ENCODE measurements at places on chromosomes 2 and 18. TPM values are rescaled to one million over a fixed set of nuclear protein-coding genes. Genes with fewer than 3 reads are reported as not detected.

The NOSTRIN gene
- total RNA-seq = 8.9 TPM

The ACVR1C gene
- 0.59 TPM for total RNA-seq

The SLC11A1 gene
- 6.4 TPM for total RNA-seq

The PLB1 gene
- total RNA-seq = 2.0 TPM

The CACNB4 gene
- total RNA-seq = 0.67 TPM

The TGFA gene
- total RNA-seq = 0.73 TPM

DNA sequence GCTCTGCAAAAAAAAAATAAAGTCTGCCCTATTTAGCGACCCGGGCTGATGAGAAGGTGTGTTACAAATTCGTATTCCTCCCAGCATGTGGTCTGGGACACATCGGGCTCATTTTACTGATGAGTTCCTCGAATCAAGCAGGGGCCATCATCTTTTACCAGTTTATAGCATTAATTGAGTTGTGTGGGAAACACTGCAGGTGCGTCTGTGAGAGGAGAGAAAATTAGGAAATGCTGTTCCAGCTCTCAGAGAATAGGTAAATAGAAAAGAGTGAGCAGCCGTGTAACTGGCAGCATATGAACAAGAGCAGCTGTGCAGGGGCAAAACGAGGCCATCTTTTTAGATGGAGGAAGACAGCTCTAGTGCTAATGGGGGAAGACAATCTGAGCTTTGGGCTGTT lies 216.7 kb downstream of the SETBP1 start:
- no peak for DNase-seq

DNA sequence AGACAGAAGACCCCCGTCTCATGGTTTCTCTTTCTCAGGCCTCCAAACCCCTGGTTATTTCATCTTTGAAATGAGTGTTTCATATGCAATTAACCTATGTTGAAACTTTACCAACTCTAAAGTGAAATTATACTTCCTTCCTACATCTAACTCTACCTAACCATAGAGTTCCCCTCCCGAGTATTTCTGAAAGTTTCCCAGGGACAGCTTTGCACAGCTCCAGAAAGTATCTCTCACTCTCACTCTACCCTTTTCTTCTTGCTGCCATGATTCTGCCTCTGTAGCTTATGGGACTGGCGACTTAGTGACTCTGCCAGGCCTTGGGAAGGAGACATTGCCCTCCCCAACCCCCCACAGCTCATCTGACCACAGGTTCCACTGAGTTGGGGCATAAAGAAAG lies 107.9 kb downstream of the B3GNT2 start:
- no peak for DNase-seq

- no peak for DNase-seq
Observed at GRCh38 chr18:48939205-48940097, 11.3 kb downstream of the SMAD7 start.

DNA sequence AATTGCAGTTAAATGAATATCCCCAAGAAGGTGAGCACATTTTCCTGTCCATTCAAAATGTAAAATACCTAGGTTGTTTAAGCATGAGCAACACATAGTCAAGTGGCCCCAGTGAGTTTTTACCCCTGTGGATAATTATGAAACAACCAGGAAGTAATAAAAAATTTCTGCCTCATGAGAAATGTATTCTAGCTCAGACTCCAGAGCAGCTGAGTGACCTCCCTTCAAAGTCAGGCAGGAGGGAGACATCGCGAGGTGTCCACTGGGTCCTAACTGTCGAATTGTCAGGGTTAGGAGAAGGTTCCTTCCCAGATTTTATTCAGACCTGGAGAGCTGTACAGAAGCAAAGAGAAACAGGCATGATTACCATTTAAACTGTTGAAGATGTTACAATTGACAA lies 416.6 kb upstream of the SMIM21 start:
- no peak for DNase-seq

GRCh38 chr2:216108967-216109921 lies at the start of gene XRCC5:
Gene XRCC5 (plus strand): TSS chr2:216109348. CDS start chr2:216109437, 89 bp downstream.
- peak; percentile 96 for DNase-seq

GRCh38 chr2:226788064-226788463 lies 11.6 kb downstream of the IRS1 start:
- DNase-seq = no peak

DNA sequence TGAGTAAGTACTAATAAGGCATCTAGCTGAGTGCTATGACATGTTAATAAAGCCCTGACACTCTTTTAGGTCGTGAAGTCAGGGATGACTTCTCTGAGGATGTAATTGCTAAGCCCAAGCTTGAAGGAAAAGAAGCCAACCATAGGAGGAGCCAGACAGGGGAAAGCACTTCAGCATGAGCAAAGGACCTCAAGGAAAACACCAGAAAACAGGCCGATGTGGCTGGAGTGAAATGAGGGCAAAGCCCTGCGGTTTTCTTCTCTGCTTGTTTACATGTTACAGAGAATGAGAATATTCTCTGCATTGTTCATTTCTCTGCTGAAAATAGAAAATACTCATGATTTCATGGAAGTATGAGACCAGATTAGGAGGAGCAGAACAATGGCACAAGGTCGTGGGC lies 112.5 kb upstream of the ARHGAP28 start:
- no peak for DNase-seq

GRCh38 chr2:234446404-234447076 lies 50.3 kb downstream of the ARL4C start:
- peak; percentile 83 for DNase-seq

DNA sequence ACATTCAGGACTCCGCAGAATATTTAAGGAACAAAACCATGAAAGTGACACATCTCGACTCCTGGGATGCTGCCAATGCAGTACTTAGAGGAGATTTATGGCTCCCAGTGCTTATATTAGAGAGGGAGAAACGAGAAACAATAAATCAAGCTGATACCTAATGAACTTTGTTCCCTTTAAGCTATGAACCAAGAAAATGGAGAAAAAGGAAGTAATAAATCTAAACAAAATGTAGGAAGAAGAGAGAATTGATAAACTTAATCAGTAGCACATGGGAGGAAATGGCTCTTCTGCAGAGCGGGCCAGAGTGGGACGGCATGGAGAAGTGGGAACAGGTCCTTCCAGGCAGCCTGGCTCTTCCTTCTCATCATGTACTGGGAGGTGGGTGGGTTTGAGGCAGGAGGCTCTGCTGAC lies 42.7 kb downstream of the NPPC start:
- peak; percentile 12 for DNase-seq

GRCh38 chr2:34337735-34338134 lies 738.6 kb upstream of the FAM98A start:
- DNase-seq = no peak

DNA sequence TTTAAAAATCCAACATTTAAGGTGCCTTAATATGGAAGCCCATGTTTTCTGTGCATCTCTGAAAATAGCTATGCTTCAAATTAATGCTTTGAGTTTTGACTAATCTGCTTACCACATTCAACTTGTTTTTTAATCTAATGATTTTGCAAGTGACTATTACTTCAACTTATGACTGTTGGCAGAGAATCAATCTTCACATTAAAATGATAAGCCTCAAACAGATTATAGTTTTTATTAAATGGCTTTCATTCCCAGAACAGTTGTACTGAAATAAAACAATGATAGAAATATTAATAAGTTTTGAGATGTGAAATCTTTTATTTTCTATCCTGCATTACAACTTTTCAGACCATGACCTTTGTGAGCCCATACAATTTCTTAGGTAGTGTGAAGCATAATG lies 347.5 kb downstream of the ZNF804A start:
- no peak for DNase-seq

GRCh38 chr2:75416420-75417342 lies 144.1 kb downstream of the EVA1A start:
- no peak for DNase-seq

GRCh38 chr2:239425631-239426030 lies 24.8 kb upstream of the HDAC4 start:
- no peak for DNase-seq

- DNase-seq = no peak
Observed at GRCh38 chr2:23220513-23221094, 164.4 kb upstream of the KLHL29 start.

DNA sequence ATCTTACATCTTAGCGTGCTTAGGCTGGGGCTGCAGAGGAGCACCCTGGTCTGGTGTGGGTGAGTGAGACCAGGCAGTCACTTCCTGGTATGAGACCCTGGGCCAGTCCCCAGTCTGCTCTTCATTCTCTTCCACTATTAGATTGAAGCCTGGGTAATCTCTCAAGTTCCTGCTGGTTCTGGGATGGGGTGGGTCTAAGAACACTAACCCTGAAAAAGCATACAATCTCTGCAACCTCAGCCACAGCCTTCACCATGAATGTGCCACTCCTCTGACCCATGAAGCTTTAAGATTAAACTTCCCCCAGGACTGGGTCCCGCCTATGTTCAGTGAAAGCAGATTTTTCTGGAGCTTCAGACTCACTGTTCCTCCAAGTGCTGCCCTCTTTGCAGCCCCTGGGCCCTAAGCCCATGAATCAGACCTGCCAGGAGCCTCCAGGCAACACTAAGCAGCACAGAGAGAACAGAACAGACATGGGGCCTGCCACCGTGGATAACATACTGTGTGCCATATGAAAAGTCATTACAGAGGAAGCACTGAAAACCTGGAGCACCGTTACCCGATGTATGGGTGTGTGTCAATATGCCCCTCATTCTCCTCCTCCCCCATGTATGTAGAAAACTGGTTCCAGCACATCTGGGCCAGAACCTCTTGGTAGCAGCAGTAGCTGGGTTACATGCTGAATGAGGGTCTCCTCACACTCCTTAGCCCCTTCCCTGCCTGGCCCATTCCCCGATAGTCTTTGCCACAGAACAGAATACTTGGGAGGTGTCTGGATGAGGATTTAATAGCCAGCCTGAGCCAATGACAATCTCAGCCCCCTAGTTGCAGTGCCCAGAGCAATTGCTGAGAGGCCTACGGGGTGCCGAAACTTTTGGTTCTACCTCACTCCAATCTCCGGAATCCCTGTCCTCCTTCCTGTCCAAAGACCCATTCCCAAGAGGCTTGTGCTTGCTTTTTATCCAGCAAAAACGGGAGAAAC lies 2.7 kb upstream of the SIX2 start:
- peak; percentile 67 for DNase-seq

- DNase-seq = no peak
Observed at GRCh38 chr2:224025874-224026273, 13.2 kb downstream of the SERPINE2 start.

GRCh38 chr2:162435676-162436075 lies 91.7 kb downstream of the GCA start:
- DNase-seq = no peak

GRCh38 chr2:139940686-139941085 lies 1160.5 kb upstream of the NXPH2 start:
- no peak for DNase-seq

DNA sequence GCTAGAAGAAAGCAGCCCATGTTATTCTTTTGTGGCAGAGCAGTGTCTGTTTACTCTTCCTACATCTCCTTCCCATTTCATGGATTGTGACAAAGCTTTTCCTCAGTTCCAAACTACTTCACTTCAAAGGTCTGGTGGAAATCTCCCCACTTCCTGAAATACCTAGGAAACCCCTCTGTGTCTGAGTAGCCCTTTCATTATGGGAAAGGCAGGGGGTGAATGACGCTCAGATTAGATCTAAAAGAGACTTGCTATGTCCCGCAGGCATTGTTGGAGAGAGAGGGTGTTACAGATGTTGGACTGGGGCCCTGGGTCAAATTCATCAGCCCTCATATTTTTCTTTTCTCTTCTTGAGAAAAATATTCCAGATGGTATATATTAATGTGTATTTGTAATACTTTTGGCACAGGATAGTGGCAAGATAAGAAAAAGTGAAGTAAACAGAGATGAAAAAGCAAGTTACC lies 675.0 kb downstream of the IRS1 start:
- DNase-seq = no peak

DNA sequence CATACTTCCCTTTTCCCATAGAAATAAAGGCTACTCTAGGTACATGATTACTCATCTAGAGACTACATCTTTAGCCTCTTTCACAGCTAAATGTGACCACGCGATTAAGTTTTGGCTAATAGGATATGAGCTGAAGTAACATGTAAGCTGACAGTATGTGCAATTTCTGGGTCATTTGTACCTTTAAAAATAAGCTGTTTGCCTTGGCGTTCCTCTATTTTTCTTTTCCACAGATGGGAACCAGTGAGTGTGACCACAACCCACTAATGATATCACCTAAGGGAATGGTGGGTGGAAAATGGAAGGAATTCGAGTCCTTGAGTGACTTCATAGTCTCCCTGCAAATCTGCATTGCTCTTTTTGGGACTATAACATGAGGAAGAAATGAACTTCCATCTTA lies 11.7 kb upstream of the NABP1 start:
- no peak for DNase-seq

GRCh38 chr2:165428926-165429325 lies 40.6 kb upstream of the CSRNP3 start:
- DNase-seq = no peak

DNA sequence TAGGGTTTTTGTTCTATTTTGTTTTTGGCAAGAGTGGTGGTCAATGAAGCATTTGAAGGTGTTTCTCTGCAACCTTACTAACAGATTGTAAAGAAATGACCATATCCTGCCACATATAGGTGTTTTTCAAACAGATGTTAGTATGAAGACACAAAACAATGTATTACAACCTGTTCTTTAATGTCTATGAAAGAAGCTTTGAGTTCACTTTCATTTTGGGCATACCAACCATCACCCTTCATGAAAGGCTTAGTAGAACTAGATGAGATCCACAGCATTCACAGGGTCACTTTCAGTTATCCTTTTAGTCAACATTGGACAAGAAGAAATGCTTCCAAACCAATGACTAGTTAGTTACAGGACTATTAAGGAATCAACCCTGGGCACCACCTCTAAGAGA lies 95.1 kb downstream of the EHBP1 start:
- DNase-seq = no peak

DNA sequence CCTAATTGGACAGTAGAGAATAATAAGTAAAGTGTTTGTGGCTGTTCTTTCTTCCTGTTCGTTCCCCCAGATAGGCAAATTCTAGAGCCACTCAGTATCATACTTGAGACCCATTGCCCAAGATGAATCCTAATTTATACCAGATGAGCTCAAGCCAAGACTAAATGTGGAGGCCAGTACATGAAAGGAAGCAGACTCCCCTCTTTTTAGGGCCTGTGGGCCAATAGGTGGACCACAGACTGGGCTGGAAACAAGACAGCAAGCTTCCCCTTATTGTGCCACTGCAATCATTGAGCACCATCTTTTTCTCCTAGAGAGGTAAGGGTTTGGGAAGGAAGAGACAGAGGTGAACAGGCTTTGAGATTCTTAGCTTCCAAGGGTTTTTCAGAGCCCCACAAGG lies 141.9 kb downstream of the MGAT5 start:
- no peak for DNase-seq
